ENCODE measurements at places on chromosomes 16 and 17.

- no peak for DNase-seq
Measured at GRCh38 chr17:78227455-78227916, 3.9 kb upstream of the TMEM235 start.

- DNase-seq = no peak
Measured at GRCh38 chr16:88387180-88387765, 4.5 kb downstream of the ZNF469 start.

DNA sequence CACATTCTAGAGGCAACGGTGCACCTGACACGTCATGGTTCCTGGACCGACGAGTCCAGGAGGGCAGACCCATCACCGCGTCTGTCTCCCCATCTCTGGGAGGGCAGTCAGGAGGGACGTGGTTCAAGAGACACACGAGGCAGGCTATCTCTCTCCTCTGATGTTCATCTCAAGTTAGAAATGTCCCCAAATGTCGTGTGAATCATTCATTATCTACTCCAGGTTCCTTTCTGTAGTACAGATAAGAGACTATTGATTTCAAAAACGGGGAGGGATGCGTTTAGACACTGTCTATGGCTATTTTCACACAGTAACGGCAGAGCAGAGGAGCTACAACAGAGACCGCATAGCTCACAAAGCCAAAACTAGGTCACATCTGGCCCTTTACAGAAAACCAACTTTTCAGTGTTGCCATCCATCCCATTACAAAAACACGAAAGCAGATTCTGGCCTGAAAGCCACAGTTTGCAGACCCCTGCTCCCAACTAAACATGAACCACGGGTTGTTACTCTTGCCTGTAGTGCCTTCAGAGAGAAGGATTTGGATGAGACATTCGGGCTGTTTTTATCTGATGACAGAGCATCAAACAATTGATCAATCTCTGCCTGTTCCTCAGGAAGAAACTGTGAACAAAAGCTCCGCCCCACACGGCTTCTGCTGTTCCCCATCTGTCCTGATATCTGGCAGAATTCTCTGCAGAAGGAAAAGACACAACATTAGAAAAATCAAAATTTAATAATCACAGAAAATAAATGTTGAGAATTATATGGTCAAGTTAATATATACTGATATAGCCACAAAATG, 6.8 kb downstream of the MEAK7 start:
- DNase-seq = no peak

DNA sequence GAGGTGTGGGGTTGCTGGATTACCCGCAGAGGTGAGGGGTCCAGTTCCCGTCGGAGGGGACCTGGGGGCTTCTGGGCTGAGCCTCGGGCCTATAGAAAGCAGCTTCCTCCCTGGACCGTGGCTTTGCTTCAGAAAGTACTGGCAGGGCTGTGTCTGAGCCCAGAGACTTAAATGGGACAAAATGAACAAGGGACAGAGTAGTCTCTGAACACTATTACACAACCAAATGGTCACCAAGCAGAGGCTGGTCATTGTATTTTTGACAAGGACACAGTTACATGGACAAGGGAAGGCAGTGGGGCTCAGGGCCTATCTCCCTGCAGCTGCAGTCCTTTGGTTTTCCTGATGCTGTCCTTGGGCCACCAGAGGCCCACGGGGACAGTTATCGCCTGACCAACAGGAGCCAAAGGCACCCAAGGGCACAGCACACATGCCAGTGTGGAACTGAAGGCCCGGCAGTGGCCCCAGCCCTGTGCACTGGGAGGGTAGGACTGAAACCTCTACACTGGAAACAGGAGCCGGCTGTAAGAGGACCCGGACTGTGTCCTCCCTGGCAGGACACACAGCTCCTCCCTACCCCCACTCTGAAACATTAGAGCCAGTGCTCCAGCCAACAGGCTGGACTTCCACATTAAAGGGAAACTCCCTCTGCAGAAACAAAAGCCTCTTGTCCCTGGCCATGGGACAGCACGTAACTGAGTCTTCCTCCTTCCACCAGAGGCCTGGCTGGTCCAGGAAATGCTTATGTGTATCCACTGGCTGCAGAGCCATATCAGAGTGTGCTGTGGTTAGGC, 26.0 kb upstream of the ERN1 start:
- DNase-seq = peak; percentile 54

GRCh38 chr17:74830861-74831260, 28.8 kb downstream of the GRIN2C start:
- DNase-seq = no peak

- DNase-seq = no peak
Measured at GRCh38 chr16:86019446-86020047, 120.6 kb downstream of the IRF8 start.
